ENCODE measurements at places on chromosomes 2 and 18.

GRCh38 chr18:70380915-70381896 is 92.4 kb downstream of the SOCS6 start:
- DNase-seq, result peak; percentile 77

GRCh38 chr18:3046216-3046808 is 33.4 kb upstream of the LPIN2 start:
- no peak for DNase-seq

- no peak for DNase-seq
Measured at GRCh38 chr18:1571206-1571605, 666.5 kb downstream of the ADCYAP1 start.

GRCh38 chr2:8154936-8155335 is 526.9 kb upstream of the ID2 start:
- no peak for DNase-seq

- DNase-seq, result no peak
Measured at GRCh38 chr2:213757525-213757924, 473.3 kb downstream of the SPAG16 start.

- no peak for DNase-seq
Measured at GRCh38 chr2:82120654-82121053, 1816.1 kb upstream of the LRRTM1 start.

GRCh38 chr2:241933179-241933911 is 63.8 kb downstream of the RTP5 start:
- DNase-seq, result no peak

- no peak for DNase-seq
Measured at GRCh38 chr2:10920764-10921388, 9.1 kb downstream of the KCNF1 start.

DNA sequence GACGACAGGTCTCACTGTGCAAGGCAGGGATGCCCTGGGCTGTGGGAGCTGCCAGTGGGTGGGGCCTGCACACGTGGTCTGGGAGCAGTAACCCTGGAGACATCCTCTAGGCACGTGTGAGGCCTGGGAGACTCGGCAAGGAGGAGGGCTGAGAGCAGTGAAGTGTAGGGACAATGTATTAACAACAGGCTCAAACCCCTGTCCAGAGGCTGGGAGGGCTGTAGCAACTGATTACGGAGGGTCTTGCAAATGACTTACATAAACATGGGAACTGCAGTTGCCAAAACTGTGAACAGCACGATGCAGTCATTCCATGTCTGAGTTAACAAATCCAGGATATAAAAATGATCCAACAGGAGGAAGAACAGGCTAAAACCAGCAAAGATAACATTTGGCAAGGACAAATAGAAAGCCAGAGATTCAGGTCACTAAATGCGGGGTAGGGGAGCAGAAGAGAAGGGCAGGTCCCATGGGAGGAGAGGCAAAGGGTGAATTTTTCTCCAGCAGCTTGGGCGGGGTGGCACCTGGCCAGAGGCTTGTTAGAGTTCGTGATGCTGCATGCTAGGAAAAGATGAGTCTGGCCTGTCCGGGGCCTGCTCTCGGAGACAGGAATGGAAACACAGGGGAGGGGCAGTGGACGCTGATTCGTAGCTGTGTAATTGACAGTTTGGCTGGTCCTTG is 44.9 kb downstream of the CYP27C1 start:
- DNase-seq, result no peak

GRCh38 chr2:151261977-151262291 is 271 bp upstream of the RBM43 start:
- DNase-seq, result no peak

GRCh38 chr2:123596621-123597020 is 428.5 kb upstream of the CNTNAP5 start:
- no peak for DNase-seq

- DNase-seq, result no peak
Measured at GRCh38 chr2:43266711-43267111, 40.3 kb upstream of the ZFP36L2 start.

DNA sequence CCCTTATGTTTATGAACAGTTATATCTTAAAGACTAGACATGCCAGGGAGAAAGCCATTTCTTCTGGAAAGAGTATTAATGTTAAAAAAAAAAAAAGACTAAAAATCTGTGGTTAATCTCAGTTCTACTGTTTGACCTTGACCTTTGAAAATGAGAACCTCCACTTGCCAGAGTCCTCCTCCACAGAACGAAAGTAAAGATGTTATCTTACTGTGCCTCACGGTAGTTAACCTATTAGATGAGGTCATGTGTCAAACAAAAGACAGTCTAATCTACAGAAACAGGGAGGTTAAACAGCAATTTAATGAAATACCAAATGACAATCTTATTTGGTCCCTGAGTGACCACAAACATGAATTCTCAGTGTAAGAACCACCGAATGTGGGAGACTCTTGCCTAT is 51.2 kb downstream of the SLC14A2 start:
- no peak for DNase-seq

DNA sequence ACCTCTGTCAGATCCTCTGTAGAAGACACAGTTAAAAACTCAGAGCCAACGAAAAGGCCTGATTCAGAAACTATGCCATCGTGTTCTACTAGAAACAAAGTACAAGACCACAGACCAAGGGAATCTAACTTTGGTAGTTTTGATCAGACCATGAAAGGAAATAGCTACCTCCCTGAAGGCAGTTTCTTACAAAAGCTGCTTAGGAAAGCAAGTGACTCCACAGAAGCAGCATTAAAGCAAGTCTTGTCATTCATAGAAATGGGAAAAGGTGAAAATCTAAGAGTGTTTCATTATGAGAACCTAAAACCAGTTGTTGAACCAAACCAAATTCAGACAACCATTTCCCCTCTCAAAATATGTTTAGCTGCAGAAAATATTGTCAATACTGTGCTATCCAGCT is 58.2 kb downstream of the FSIP2 start:
- no peak for DNase-seq

DNA sequence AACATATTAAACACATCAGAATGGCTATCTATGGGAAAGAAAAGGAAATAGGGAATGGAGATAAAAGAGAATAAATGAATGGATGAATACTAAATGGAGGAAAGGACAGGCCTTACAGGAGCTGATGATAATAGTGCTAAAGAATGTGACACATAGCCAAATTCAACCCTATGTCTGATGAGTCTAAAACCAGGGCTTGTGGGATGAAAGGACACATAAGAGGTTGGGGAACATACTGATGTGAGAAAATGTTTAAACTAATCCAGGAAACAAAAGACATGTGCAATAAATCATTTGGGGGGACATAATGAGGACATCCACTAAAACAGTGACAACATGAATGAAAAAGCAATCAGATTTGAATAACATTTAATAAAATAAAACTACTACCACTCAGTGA is 120.0 kb downstream of the DYM start:
- DNase-seq, result no peak

DNA sequence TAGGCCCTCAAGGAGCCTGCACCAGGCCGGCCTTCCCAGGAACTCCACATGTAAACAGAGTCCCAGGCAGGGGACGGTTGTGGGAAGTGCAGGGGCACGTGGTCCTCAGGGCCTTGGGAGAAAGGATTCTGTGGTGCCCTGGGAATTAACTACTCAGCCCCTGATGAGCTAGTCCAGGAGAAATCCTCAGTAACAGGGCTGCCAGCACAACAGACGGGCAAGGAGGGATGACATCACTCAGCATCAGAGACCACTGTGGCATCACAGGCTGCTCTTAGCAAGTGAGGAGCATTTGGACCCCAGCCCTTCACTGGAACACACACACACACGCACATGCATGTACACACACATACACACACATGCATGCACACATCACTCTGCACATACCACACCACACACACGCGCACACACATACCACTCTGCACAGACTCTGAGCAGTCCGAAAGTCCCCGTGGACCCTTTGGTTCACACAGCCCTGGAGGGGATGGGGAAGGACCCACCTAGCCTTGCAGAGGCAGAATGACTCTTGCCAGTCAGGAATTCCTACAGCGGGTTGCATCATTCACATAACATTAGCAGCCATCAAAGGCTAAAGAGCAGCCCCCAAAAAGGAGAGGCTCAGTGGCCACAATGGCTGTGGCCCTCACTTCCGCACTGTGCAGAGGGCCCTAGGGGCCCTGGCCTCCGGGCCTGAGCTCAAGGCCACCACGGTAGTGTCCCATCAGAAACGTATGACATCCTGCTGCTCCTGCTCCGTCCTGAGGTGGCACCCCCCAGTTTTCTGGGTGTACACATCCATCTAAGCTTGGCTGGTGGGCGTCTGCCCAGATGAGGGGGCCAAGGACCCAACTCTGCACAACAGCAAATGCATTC is 1.9 kb upstream of the NMUR1 start:
- no peak for DNase-seq

DNA sequence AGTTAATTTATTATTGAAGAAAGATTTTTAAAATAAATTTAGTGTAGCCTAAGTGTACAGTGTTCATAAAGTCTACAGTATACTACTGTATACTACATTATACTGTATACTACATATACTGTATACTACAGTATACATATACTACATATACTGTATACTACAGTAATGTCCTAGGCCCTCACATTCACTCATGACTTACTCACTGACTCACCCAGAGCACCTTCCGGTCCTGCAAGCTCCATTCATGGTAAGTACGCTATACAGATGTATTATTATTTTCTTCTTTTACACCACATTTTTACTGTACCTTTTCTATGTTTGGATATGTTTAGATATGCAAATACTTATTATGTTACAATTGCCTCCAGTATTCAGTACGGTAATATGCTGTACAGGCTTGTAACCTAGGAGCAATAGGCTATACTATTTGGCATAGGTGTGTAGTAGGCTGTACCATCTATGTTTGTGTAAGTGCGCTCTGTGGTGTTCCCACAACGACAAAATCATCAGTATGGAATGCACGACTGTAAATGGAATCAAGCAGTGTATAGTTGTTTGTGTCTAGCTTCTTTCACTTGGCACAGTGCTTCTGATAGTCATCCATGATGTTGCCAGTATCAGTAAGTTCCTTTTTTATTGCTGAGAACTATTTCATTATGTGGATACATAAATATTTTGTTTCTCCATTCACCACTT is 245.7 kb downstream of the MTX2 start:
- no peak for DNase-seq

DNA sequence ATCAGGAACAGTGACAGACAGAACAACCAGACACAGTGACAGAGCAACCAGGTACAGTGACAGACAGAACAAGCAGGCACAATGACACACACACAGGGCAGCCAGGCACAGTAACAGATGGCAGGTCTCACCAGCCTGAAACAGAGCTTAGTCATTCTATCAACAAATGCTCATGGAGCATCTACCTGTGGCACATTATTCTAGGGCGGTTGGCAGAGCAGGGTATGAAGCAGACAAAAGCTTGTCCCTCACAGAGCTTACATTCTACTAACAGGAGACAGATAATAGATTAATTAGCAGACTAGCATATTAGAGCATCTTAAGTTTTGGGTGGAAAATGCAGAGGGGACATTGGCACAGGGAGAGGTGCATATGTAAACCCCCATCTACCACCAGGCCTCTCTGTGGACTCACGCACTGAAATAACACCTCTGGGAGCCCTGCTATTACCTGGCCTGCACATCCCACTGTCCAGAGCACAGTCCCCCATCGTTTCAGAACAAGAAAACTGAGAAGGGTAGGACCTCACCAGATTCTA is 64.1 kb upstream of the RAB6C start:
- DNase-seq, result no peak

- no peak for DNase-seq
Measured at GRCh38 chr2:240686460-240686859, 3.8 kb upstream of the AQP12B start.

DNA sequence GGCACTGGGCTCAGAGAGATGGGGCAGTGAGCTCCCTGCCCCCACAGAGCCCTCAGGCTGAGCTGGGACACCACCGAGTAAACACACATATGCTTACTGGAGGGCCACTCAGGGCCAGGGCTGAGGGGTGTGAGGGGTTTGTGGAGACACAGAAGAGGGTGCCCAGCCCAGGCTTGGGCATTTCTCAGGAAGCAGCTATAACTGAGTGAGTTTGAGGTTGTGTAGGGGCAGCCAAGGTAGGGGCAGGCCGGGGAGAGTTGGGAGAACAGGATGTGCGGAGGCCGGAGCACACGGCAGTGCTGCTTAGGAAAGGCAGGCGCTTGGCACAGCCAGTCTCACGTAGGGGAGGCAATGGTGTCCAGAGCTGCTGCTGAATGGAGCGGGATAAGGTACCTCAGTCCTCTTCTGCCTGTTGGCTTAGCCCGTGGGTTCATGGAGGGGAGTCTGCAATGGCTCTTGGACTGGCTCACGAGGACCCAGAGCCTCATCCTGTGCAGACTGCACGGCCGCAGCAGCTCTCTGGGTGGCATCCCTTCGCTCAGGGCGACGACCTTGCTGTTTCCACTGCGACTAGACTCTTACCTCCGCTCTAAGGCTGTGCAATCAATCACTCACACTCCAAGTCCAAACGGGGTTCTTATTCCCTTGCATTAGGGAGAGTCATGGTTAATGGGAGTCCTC is 466.1 kb upstream of the HS6ST1 start:
- DNase-seq, result no peak

DNA sequence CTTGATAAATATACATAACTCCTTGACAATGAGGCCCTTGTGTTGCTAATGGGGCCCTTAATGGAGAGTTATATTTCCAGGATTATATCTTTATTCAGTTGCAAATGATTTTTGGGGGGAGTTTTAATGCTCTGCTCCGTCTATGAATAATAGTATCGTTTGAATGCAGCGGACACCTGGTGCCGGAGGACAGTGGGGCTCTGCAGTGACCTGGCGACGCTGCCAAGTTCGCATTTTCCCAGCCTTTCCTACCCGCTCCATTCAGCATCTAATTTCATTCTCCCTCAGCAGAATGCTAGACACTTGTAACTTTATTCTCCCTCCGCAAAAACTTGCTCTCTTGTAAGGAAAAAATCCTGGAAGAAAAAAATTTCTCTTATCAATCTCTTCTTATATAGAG is 257.6 kb upstream of the SALL3 start:
- no peak for DNase-seq

DNA sequence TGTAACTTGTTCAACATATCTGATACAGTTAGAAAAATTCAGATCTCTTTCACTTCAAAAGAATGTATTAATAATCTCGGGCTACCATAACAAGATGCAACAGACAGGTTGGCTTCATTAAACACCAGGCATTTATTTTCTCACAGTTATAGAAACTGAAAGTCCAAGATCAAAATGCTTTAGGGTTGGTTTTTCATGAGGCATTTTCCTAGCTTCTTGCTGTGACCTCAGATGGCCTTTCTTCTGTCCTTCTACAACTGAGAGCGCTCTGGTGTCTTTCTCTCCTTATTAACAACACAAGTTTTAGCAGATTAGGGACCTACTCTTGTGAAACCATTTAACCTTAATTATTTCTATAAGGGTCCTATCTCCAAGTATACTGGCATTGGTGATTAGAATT is 452.5 kb downstream of the ZNF804A start:
- no peak for DNase-seq

- DNase-seq, result no peak
Measured at GRCh38 chr18:10040287-10041011, 126.6 kb downstream of the VAPA start.

DNA sequence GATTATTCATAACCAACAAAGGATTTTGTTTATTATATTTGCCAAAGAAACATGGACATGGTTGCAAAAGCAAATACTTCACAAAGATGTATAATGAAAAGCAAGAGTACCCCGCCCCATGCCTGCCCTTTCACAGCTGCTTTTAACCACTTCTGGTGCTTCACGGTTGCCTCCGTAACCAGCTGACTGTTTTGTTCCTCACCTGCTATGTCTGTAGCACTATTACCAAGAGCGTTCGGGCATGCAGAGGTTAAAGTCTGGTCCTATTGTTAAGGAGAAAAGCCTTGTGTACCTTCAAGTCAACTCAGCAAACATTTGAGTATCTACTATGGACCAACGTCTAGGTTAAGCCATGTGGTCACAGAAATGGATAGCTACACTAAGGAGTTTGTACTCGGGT is 115.2 kb upstream of the FOSL2 start:
- no peak for DNase-seq

GRCh38 chr2:240405133-240405532 is 30.3 kb upstream of the GPC1 start:
- DNase-seq, result no peak

Measured in C1 segment of cervical spinal cord (tissue), 14 donors.